Ovary (tissue), 10 donors: ENCODE measurements at places on chromosomes 2 and 18. TPM values are rescaled to one million over a fixed set of nuclear protein-coding genes. Genes with fewer than 3 reads are reported as not detected.

PGAP1 gene
- 11.8 TPM for total RNA-seq

- DNase-seq = no peak
These were observed 42.7 kb downstream of the MAP3K20 start for GRCh38 chr2:173118395-173118794.

GRCh38 chr2:71609958-71610357 is 156.6 kb downstream of the DYSF start:
- DNase-seq = no peak

DNA sequence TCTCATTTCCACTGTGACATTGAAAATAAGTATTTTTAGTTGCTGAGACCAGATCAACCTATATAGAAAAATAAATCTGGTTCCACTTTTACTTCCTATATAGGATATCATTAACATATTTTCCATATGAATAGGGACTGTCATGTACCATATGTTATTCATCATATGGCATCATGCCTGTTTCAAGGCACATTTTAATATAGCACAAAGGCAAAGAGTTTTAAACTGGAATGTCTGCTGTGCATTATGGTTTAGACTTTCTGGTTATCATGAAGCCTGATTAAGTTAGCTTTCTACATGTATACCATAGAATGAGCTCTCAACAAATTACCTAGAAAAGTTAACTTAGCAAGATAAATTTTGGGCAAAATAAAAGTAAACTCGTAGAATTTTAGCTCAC is 53.0 kb upstream of the ACYP2 start:
- no peak for DNase-seq

DNA sequence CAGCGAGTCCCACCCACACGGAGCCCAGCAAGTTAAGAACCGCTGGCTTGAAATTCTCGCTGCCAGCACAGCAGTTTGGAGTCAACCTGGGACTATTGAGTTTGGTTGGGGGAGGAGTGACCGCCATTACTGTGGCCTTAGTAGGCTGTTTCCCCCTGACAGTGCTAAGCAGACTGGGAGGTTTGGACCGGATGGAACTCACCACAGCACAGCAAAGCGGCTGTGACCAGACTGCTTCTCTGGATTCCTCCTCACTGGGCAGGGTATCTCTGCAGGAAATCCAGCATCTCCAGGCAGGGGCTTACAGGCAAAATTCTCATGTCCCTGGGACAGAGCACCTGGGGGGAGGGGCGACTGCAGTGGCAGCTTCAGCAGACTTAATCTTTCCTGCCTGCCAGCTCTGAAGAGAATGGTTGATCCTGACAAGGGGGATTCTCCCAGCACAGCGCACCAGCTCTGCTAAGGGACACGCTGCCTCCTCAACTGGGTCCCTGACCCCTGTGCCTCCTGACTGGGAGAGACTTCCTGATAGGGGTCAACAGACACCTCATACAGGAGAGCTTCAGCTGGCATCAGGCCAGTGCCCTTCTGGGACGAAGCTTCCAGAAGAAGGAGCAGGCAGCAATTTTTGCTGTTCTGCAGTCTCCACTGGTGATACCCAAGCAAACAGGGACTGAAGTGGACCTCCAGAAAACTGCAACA is 425.4 kb downstream of the NYAP2 start:
- DNase-seq = no peak

GRCh38 chr2:140338795-140339194 is 1558.6 kb upstream of the NXPH2 start:
- no peak for DNase-seq

DNA sequence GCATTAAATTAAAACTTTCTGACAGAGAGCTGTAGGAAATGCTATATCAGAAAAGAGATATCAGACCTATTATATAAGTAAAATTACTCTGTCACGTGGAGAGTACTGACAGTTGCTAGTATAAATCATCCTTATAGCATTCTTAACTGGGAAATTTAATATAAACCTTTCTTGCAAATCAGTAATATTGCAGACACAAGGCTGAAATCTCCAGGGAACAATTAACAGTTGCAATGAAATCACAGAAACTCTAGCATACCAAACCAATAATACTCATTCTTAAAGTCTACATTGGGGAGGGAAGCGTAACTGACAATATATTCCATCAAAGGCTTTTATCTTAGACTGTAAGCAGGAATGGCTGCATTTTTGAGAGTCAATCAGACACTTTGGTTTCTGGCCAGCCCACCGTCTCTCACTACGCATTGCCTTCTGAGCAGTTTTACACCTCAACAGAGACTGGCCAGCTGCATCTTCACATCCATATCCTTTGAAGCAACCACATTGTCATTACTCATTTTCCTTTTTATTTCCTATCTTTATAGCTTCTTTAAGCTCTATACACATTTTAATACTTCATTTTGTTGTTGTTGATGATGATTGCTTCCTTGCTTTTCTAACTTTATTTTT is 536.0 kb upstream of the CDH2 start:
- no peak for DNase-seq

DNA sequence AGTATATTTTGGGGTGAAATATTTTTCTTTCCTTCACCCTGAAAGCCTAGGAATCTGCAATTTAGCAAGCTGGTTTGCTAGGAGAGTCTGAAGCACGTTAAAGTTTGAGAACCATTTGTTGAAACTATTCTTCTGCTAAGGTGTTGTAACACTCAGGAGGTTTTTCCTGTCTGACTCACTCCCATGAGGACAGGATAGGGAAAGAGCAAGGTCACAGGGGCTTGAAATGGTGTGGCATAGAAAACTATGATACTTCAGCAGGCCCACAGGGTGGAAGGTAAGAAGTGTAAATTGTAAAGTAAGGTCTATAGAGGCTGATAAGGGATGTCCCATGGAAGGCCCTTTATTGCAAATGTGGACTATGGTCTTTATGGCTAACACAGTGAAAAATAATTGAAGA is 177.7 kb upstream of the ZC3H15 start:
- DNase-seq = no peak
